Natural killer cell (primary cell): ENCODE measurements at places on chromosomes 11 and 22. TPM values are rescaled to one million over a fixed set of nuclear protein-coding genes. Genes with fewer than 3 reads are reported as not detected.
A peak's percentile ranks its signal among the peaks of the same experiment; 100 is the strongest.

NEU3 gene
- total RNA-seq, result 16.9 TPM

GRCh38 chr11:46849631-46850030, 3.6 kb upstream of the CKAP5 start:
- no peak for DNase-seq

- DNase-seq, result peak; percentile 37
These were observed 43.9 kb downstream of the BIRC2 start for GRCh38 chr11:102390667-102391465.

- peak; percentile 40 for DNase-seq
These were observed 24.5 kb downstream of the MICAL3 start for GRCh38 chr22:17999851-18000250.

DNA sequence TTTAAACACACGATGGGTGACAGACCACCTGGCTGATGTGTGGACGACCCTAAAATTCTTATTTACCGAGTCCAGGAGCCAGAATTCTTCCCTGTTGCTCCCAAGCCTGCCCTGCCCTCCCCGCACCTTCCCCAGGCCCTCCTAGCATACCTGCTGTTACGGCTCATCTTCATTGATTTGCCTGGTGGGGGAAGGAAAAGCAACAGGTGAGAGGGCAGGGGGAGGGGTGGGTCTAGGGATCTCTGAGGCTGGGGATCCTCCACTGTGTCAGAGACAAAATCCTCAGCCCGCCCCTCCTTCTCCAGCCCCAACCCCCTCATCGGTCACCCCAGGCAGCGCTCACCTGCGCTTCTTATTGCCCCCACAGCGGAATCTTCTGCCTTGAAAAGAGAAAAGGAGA, 4.0 kb downstream of the FXYD2 start:
- DNase-seq, result no peak

- no peak for DNase-seq
These were observed 12.9 kb downstream of the DPP3 start for GRCh38 chr11:66493130-66493529.

TRPM5 gene
- total RNA-seq, result not detected

- no peak for DNase-seq
These were observed 79.3 kb downstream of the LIF start for GRCh38 chr22:30167296-30167695.

DNA sequence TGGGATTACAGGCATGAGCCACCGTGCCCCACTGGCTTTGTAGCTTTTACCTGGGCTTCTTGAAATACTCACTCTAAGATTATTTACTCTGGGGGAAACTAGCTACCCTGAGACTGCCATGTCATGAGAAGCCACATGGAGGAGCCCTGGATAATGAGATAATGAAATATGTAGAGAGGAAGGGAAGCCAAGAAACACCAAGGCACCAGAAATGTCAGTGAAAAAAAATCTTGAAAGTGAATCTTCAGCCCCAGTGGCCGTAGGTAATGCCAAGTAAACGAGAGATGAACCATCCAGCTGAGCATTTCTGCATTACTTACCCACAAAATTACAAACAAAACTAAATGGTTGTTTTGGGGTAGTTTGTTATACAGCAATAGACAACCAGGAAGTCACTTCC, 125.6 kb downstream of the APIP start:
- DNase-seq, result no peak

- DNase-seq, result no peak
These were observed 1505.2 kb downstream of the TBC1D22A start for GRCh38 chr22:48267681-48268080.

DNA sequence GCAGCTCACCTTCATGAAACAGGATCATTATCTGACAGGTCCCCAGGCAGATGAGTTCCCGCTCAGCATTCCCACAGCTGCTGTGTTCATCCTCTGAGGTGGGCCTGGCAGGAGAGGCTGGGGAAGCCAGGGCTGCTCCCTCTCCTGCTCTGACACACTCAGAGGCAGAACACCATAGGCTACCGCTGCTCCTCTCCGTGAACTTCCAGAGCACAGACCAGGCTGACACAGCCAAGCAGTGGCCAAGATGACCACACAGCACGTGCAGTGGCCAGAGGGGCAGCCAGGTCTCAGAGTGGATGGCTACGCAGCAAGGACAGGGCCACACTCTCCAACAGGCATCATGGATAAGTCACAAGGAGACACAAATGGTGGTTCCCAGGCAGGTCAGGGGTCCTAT, 8.5 kb downstream of the PRODH start:
- no peak for DNase-seq

GRCh38 chr22:41260871-41261270, 20.1 kb upstream of the CHADL start:
- no peak for DNase-seq

GRCh38 chr11:119356349-119357031, 10.0 kb upstream of the MFRP start:
- DNase-seq, result peak; percentile 71
